Head of caudate nucleus (tissue), 42 donors: ENCODE measurements at places on chromosomes 3 and 15.

DNA sequence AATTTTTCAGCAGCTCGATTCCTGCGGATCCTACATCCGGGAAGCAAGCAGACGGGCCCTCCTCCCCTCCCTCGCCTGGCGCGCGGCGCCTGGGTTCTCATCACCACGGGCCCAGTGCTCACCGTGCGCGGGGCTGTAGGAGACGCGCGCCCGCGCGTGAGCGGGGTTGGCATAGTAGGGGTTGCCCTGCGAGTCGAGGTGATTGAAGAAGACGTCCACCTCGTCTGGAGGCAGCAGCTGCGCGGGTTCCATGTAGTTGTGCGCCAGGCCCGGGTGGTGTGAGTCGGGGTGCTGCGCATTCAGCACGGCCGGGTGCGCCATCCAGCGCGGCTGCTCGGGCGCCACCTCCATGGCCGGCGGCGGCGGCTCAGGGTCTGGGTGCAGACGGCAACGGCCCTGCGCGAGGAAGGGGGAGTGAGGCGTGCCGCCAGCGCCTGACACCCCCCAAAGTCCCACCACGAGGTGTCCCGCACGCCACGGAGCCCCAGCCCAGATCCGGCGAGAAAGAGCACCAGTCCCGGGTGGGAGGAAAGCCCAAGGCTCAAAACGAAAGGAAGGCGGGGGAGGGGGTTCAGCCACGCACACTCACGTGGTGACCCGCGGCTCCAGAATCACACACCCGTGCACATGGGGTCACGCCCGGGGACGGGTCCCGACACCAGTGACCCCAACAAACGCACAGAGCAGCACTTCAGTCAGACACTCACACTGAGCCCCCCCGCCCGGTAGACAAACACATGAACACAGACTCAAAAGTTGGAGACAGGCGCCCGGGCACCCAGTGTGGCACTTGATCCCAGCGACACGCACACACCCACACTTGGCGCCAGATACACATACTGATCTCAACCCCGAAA lies 6.1 kb downstream of the GATA2 start:
- DNase-seq: no peak

- DNase-seq: peak; percentile 87
Observed at GRCh38 chr3:51997935-51998596, 2.4 kb upstream of the RPL29 start.

DNA sequence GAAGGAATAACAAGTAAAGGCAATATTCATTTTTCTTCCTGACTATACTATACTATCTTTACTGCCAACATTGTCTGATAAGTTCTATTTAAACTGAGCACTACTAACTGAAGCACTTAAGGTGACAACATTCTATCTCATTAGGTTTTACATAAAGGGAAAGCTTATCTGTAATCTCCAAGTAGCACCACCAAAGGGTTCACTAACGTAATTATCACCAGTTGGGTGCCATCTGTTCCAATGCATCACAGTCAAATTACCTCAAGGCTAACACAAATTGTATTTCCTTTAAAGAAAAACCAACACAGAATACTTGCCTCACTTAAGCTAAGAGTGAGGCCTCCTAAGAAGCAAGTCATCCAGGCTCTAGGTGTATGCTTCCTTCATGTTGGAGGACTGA lies 453.8 kb downstream of the RAP2B start:
- no peak for DNase-seq

DNA sequence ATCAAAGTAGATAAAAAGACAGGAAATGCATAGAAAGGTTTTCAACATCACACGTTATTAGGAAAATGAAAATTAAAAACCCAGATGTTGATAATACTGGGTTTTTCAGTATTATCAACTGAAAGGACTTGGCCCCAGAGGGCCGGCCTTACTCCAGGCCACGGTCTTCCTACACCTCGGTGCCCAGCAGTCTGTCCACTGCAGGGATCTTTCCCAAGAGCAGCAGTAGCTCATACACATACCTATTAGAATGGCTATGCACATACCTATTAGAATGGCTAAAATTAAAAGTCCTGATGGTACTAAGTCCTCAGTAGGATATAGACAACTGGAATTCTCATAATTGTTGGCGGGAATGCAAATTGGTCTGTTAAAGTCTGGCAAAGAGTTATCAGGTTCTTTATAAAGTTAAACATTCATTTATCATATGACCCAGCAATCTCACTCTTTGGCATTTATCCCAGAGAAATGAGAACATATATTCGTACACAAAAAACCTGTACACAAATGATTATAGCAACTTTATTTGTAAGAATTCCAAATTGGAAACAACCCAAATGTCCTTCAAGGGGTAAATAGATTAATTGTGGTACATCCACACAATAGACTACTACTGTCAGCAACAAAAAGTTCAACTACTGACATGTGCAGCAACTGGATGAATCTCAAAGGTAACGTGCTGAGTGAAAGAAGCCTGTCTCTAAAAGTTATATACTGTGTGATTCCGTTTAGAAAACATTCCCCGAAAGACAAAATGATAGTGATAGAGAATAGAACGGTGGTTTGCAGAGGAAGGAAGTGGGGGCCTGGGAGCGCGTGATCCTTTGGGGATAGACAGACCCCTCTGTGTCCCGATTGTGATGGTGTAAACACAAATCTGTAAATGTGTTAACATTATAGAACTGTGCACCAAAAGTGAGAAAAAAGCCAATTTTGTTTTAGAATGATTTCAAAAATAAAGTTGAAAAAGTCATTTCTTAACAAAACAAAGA lies 62.3 kb downstream of the MCTP2 start:
- DNase-seq: no peak

DNA sequence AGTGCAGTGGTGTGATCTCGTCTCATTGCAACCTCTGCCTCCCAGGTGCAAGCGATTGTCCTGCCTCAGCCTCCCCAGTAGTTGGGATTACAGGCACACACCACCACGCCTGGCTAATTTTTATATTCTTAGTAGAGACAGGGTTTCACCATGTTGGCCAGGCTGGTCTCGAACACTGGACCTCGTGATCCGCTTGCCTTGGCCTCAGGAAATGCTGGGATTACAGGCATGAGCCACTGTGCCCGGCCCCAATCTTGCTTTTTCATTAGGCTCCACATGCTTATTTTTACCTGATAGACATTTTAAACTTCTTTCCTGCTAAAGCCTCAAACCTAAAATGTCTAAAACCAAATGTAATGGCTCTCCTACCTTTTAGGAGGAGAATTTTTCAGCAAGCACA lies 817.0 kb upstream of the NECTIN3 start:
- DNase-seq: no peak

- peak; percentile 69 for DNase-seq
Observed at GRCh38 chr15:67967871-67968431, 86.2 kb upstream of the PIAS1 start.

GRCh38 chr15:92178911-92179310 lies 214.8 kb upstream of the ST8SIA2 start:
- DNase-seq: no peak
